ENCODE measurements at places on chromosomes 2 and 18. TPM values are rescaled to one million over a fixed set of nuclear protein-coding genes. Genes with fewer than 3 reads are reported as not detected.
A peak's percentile ranks its signal among the peaks of the same experiment; 100 is the strongest.

Gene POLR1A
- total RNA-seq = 19.2 TPM

DNA sequence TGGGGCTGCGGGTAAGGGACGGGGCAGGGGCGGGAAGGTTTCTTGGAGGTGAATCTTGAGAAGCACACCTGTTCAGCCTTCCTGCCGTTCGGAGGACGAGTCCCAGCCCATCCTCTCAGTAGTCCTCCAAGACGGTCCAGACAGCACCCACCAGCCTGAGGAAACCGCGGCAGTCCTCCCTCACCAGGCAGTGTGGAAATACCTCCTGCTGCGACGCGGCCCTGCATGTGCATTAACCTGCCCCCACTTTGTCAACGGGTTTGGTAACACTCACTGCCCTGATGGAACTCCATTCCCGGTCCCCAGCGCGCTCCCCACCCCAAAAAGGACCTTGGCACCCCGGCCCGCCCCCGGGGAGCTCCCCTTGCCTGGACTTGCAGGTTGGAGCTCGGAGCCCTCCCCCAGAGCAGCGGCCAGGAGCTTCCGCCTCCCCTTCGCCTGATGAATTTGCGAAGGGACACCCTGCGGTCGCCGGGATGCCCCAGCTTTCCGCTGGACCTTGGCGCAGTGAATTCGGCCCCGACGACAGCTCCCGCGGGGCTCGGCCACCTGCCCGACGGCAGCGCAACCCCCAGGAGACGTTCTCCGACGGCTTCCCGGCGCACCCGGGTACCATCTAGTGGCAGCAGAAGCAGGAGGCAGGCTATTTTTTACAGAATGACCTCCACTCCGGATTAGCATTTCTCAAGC is 31.5 kb downstream of the ACVR1C start:
- DNase-seq = peak; percentile 18

Gene LYPD1
- total RNA-seq = not detected

DNA sequence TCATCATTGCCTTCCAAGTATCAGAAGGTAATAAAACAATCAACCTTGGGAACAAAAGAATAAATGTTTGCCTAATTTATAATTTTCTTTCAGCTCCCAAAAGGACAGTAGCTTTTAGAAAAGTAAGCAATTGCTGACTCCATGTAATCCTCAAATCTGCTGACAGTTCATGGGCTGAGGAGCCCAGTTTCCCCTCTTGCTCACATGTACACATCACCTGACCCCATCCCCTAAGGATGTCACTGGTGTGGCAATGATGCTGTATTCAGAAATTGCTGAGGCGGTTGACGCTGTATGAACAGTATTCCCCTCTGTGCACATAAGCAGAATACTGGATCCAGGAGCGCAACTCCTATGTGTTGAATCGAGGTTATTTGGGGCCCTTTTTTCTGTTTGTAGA is 56.1 kb upstream of the LYPD1 start:
- DNase-seq = no peak

DNA sequence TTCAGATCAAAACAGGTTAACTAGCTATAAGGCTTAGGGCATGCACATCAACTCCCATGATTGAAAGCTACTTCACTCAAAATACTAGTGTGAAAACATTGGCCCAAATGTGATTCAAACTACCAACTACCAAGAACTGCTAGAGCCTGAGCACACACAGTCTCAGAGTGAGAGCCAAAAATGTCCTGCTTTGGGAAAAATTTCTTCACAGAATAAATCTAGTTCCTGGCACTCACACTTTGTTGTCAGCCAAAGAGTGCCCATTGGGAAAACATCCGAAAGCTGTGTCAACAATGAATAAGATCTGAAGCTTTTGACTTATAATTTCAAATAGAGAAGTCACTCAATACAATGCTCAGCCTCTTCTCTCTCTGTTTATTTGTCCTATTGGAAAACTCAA is 182.7 kb downstream of the LRATD1 start:
- no peak for DNase-seq

Gene CHST10
- 2.1 TPM for total RNA-seq

Gene ANKRD62
- total RNA-seq = not detected

DNA sequence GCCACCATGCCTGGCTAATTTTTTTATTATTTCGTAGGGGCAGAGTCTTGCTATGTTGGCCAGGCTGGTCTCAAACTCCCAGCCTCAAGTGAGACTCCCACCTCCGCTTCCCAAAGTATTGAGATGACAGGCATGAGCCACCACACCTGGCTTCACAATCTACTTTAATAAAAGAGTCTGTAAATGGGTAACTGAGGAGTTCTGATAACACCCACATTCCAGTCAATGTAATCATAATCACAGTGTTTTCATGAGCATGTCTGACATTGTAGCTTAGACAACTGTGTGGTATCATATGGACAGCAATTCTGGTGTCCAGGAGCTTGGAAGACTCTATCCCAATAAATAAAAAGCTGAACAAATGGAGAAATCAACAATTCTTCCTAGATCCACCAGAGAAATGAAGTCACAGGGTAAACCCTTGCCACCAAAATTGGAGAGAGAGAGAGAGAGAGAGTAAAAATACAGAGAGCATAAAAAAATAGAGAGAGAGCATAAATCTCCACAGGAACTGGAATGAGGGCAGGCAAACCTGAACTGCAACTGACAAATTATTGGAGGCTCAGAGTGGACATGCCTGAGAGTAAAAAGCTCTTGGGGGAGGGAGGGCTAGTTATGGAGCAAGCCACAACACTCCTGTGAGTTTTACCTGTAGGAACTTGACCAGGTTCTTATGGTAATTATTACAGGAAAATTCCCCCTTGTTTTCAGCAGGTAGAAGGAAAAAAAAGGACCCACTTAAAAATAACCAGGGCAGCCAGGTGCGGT is 12.4 kb upstream of the NBEAL1 start:
- DNase-seq = no peak

- no peak for DNase-seq
Observed at GRCh38 chr18:26477828-26478466, 70.4 kb downstream of the KCTD1 start.

DNA sequence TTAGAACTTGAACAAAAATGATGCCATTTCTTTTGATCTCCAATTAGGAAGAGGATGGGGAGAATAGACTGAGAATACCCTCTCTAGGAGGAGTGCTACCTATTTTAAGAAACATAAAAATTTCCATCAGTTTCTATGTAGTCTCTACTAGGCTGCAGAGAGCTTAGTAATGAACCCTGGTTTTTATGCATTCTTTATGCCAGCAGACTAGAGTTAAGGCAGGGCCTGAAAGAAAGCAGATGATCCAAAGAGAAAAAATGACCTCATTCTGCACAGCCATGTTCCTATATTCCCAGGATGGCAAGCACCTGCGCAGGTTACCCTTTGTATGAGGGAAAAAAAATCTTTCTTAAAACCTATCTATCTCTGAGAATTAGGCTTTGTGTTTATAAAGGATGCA is 254.9 kb downstream of the RIT2 start:
- no peak for DNase-seq

Gene MAPK4
- not detected for total RNA-seq

- no peak for DNase-seq
Observed at GRCh38 chr2:149204686-149205085, 125.7 kb upstream of the LYPD6 start.
